ENCODE measurements at places on chromosomes 11 and 22.

DNA sequence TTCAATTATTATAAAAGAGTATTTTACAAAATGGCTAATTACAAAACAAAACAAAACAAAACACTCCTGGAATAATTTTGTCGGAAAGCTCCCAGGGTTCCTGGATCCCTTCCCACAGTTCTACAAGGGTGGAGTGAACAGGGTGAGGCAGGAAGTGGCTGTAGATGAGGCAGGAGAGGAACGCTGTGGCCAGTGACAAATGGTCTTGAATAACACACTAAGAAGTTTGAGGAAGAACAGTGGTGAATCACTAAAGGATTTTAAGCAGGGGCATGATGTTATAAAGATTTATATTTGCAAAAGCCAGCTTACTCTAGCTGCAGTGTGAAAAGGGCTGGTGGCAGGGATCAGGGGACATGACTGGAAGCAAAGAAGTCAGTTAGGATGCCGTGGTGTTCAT, 33.8 kb upstream of the APOA1 start:
- DNase-seq: no peak

GRCh38 chr11:102749101-102749722, 24.5 kb upstream of the MMP8 start:
- no peak for DNase-seq

DNA sequence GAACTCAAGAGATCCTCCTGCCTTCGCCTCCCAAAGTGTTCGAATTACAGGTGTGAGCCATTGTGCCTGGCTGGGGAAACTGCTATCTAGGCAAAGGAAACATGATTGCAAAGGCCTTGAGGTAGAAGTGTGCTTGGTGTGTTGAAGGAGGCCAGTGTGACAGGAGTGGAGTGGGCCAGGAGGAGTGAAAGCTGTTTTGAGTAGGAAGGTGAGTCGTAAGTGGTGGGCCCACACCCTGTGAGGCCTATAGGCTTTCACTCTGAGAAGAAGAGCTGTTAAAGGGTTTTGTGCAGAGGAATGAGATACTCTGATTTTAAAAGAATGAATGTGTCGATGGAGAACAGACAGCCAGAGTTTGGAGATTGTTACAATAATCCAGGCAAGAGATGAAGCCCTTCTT, 43.4 kb downstream of the WEE1 start:
- no peak for DNase-seq

DNA sequence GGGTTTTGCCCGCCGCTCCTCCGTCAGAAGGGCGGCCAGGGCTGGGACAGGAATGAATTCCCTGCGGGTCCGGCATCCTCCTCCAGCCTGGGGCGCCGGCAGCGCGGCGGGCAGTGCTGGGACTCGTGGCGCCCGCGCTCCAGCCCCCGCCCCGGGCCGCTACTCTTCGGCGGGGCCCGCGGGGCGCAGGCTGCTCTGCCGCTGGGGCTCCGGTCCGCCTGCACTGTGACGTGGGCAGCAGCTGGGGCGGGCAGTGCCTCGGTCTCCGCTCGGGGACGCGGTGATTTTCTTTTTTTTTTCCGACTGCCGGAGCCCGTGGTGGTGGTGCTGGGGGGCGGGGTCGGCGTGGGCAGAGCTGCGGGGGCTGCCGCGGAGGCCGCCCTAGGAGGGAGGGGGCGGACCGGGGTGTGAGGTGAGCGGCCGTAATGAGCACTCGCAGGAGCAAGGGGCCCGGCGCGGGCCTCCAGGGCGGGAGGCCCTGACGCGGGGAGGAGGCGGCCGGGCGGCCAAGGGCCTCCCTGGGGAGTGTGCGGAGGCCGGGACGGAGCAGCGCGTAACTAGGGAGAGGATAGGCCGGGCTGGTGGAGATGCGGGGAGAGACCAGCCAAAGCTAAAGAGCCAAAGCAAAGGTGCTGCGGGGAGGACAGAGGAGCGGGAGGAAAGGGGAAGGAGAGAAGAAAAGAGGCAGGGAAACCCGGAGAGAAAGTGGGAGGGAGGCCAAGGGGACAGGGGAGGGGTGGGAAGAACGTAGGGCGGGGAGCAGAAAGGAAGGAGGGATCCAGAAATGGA, 73.3 kb upstream of the ZBED5 start:
- DNase-seq: peak; percentile 17

DNA sequence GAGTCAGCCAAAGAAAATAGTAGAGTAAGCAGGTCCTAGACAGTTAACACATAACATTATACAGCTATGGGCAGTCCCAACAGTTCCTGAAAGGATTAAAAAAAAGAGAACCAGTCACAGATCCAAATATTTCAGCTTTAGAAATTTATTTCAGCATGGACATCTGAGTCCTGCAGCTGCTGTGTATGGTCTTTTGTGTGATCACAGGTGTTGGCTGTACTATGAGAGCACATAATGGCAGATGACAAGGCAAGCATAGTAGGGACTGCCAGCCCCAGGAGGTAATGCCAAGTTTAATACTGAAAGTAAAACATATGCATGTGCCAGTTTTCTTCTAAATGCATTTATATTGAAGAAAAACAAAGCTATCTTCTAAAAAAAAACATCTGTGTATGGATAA, 158.1 kb downstream of the GRIA4 start:
- no peak for DNase-seq

All from stimulated activated CD8-positive, alpha-beta memory T cell treated with anti-CD3 and anti-CD28 coated beads, Interleukin-2, amount 100 ng/mL, for 1 hour (primary cell).